ENCODE measurements at places on chromosomes 1 and 21.

GRCh38 chr1:110239441-110240430 is 29.6 kb downstream of the KCNC4 start:
- DNase-seq = peak; percentile 60

DNA sequence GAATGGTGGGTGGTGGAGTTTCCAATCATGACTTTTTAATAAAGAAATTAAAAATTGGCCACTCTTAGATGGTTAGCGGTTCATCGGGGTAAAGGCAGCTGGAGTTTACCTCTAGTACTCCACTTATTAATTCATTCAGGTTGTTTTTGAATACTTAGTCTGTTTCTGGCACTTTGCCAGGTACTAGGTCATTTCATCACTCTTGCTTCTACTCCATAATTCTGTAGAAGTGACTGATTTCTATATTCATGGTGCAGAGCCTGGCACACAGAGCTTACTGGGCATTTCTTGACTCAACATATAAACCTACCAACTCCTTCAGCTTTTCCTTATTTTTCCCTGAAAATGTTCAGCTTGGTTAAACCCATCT is 31.5 kb downstream of the FOXD2 start:
- peak; percentile 5 for DNase-seq

DNA sequence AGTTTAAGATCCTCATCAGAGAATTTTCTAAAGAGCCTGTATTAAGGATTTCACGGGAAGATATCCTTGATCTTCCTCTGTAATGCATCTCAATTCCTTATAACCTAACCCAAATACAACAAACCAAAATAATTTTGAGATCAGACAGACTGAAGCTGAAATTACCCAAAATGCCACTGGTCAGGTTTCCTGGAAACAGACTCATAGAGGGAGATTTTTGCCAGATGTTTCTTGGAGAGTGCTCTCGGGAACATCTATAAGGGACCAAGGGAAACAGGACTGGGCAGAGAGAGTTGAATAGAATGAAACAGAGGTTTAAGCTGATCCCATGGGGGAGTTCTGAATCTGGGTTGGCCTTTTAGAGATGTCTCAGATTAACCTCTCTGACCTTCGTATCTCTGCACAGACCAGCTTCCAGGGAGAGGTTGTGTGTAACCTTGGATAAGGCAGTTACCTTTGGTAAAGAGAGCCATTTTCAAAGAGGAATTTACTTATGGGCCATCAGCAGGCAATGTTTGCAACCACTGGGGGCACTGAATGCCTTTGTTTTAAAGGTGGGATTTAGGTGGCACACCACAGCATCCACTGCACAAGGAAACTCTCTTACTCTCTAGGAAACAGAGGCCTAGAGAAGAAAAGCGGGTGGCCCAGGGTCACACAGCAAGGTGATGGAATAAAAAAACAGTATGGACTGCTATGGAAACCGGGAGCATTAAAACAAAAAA is 130.8 kb upstream of the SGIP1 start:
- peak; percentile 20 for DNase-seq

GRCh38 chr1:229281339-229281926 is 10.5 kb downstream of the RAB4A start:
- DNase-seq = no peak

GRCh38 chr1:155107309-155108264 is 20.1 kb upstream of the EFNA1 start:
- DNase-seq = no peak

DNA sequence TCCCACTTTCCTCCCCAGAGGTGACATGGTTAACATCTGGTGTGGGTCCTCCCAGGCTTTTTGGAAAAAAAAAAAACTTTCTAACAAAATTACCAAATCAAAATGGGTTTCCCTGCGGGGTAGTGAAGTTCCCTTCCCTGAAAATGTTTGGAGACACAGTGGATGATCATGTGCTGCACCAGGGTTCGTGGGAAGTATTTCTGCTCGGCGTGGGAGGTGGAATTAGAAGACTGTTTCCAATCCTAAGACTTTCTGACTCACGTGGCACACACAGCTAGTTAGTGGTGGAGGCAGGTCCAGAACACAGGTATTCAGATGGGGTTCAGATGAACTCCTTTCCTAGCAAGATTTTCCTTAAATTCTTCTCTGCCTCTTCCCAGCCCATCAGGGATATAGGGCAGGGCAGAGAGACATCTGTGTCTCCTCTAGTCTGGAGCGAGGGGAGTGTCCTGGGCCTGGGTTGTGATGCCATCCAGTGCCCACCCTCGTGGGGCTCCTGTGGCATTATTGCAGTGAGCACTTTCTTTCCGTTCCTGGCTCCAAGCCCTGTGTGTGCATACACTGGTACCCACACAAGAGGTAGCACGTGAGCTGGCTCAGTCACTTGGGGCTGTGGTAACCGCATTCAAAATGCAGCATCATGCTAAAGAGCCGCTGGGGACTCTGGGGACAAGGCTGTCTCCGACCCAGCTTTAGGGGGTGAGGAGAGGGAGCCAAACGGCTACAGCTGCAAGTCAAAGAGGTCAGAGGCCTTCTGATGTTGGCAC is 27.5 kb downstream of the KCNC4 start:
- DNase-seq = no peak

Data from cardiac fibroblast (primary cell).